Stimulated activated CD8-positive, alpha-beta memory T cell treated with anti-CD3 and anti-CD28 coated beads, Interleukin-4, amount 100 ng/mL, for 4 hours (primary cell): ENCODE measurements at places on chromosomes 3 and 15.

GRCh38 chr15:99249270-99249841, at the start of gene TTC23:
TSS of gene TTC23 (minus strand) at chr15:99249581. CDS start at chr15:99228712, 20,869 bp downstream.
- DNase-seq: no peak

GRCh38 chr3:197367081-197367780, 68.8 kb upstream of the DLG1 start:
- no peak for DNase-seq

DNA sequence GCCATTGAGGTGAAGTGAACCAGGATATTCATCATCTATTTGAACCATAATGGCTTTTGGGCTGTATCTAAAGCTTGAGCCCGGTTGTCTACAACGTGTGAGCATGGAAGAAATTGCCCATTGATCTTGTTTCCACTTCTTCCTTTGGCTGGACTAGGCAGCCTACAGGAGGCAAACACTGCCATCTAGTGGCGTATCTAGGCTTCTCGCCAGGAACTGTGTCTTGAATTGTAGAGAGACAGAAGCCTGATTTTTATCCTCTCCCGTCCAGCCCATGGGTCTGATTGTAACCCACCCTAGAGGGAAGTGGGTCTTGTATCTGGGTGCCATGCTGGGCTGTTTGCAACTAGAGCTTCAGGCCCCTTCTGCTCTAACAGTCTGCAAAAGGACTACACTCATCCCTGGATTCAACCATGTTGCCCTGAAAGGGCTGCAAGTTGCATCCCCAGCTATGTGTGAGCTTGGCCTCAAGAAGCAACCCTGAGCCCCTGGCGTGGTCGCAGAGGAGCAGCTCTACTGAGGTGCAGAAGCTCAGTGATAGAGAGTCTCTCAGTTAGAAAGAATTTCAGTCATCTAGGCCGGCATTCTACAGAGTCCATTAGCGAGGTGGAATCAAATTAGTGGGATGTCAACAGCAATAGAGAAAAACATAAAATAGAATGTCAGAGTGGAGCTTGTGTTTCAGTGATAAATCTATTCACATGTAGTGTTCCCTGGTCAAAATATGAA, 170.2 kb upstream of the UMPS start:
- DNase-seq: peak; percentile 17

DNA sequence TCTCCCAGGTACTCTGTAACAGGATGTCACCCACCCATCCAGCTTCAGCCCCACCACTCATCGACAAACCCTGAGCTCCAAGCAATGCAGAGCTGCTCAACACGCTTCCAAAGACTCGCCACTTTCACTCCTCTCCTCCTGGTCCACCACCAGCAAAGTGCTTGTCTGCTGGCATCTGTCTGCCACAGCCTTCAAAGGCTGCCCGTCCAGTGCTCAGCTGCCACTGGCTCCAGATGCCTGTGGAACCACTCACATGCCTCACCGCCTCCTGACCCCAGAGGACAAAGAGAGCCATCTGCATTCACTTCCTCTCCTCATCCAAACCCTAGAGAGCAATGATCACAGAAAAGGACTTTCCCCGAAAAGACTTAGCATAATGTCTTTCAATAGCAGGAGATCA, 109.5 kb upstream of the OCA2 start:
- no peak for DNase-seq

DNA sequence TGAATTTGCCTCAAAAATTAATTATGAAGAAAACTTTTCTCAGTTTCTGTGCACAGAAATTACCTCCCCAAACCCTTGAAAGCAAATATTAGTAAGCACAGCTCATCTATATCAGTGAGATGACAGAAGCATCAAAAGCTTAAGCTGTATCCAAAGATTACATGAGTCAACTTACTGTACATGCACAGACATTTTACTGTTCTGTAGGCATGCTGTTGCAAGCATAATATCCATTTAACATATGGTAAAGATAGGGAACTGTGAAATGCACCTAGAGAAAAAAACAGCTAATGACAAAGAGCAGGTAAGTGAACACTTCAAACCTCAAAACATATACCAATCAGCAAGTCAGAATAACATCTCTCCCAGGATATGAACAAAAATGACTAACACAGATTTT, 20.9 kb downstream of the SHOX2 start:
- DNase-seq: no peak

- DNase-seq: no peak
Observed at GRCh38 chr15:62940093-62940754, 102.3 kb upstream of the TPM1 start.

DNA sequence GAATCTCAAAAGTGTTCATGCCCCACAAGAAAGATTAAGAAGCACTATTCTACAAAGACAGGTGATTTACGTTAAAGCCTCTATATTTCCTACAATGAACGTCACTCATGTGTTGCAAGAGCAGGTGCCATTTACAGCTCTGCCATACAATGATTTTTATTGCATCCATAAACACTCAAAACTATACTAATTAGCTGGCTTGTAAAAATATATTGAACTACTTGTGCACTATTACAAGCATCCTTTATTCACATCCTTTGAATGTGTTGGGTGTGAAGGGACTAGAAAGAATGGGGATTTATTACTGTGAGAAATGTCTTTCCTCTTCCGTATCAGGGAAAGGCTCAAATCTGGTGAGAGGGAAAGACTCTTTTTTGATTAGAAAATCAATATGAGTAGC, 50.7 kb upstream of the C3orf49 start:
- no peak for DNase-seq

DNA sequence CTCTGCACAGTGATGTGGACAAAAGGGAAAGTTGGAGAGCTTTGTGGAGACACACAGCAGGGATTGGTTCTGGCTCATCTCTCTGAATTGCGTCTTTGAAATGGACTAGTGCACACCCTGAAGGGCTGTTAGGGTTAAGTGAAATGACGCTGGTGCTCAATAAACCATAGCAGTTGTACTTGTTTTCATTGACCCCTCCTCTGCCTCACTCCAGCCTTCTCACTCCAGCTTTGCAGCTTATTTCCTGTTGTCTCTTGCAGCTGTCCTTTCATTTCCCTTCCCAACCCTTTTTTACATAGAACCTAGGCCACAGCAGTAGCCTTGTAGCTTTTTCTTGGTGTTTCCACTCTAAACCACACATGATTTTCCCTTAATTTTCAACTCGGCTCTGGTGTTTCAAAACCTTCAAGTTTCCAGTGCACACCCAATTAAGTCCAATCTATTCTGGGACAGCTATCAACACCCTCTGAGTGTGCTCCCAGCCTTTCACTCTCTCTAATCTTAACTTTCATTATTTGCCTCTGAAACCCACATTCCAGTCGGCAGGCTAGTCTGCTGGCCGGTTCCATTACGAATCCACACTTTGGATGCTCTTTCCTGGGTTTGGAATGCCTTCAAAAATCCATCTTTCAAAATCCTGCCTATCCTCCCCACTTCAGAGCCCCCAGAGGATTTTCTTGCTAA, 6.4 kb downstream of the C3orf52 start:
- DNase-seq: no peak

DNA sequence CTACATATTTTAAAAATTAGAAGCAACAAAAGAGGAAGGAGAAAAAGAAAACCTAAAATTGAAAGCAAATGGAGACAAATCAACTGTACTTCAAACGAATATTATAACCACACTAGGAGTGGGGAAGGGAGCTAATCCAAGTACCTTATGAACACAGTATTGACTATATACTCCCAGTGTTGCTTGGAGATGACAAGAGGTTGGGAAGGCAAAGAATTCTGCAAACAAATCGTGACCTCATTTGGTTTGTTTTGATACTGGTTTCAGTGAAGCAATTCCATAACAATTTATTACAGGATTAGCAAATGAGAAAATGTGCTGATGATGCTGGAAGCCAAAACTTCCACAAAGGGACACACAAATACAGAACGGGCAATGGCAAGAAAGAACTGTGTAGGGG, 268.1 kb downstream of the ULK4 start:
- DNase-seq: no peak

DNA sequence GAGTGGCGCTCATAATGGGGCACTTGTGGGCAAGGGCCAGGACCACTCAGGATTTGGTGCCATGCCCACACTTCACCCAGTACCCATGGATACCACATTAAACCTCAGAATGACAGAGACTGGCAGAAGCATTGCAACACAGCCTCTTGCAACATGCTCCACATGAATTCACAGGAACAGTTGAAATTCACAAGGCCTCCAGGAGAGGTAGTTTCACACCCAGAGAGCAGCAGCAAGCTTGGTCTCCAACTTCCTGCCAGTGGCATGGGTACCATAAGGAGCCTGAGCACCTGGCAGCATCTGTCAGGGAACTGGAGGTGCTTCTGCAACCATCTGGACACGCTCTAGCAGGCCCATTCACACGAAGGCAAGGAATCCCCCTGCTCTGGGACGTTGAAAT, 101.0 kb downstream of the OSBPL10 start:
- DNase-seq: no peak

GRCh38 chr3:10779293-10779805, 36.7 kb upstream of the SLC6A11 start:
- DNase-seq: no peak

GRCh38 chr3:98596541-98597500, 3.4 kb upstream of the CPOX start:
- no peak for DNase-seq

DNA sequence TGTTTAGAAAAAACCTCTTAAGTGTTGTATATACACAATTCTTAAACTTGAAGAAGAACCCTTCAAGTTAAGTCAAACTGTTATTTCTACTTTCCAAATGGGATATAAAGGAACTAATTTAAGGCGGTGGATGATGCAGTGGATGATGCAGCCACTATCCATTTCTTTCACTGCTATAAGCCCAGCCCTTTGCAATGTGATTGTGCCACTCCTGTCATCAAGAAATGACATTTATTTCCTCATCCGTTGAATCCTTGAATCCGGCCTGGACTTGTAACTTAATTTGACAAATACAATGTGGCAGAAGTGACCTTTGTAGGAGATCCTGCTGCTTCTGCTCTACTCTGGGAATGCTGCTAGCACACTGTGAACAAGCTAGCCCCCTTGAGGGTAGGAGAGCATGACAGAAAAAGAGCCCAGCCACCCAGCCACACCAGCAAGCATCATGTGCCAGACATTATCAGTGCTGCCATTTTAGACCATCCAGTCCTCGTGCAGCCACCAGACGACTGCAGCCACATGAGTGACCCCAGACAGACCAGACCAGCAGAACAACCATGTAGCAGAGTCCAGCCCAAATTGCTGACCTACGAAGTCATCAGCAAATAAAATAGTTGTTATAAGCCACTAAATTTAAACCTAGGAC, 47.4 kb downstream of the UACA start:
- no peak for DNase-seq

GRCh38 chr3:143605233-143605950, 242.9 kb downstream of the SLC9A9 start:
- DNase-seq: no peak

DNA sequence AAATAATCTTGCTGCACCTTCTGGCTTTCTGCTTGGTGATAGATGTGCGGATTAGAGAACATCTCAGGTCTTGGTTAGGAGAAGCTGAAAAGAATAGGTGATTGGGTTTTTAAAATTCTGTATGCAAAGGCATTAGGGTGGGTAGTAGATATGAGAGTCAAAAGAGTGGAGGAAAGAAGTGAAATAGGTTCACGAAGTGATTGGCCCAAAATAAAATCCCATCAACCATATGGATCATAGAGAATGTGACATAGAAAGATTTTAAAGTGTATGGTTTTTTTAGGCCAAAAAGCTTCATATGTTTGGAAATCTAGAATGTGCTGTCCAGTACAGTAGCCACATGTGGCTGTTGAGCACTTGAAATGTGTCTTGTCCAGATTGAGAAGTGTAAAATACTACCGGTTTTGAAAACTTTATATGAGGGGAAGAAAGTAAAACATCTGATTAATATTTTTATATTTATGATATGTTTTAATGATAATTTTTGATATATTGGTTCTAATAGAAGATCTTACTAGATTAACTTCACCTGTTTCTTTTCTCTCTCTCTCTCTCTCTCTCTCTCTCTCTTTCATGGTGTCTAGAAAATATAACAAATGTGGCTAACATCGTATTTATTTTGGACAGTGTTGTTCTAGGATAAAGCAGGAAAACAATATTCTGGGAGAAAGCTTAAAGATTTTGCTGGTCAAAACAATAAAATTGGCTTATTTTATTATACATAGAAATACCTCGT, 2.9 kb downstream of the MBNL1 start:
- no peak for DNase-seq

DNA sequence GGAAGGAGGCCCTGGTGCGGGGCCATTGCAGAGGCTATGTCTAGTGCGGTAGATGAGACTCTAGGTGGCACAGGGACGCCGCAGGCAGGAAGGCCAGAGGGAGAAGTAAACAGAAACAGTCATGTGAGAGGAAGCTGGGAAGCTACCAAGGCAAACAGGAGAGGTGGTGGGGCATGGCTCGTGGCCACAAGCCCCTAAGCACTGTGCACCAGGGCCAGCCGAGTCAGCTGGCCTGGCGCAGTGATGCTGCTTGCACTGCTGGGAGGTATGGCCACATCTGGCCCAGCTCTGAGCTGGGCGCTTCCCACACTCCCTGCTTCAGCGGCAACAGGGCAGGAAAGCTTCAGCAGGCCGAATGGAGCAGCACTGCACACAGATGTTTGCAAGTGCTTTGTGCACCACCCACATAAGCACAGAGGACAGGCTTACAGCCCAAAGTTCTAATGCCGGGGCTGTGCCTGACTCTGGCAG, 76.6 kb downstream of the SRGAP3 start:
- DNase-seq: no peak

- DNase-seq: no peak
Observed at GRCh38 chr3:108004647-108005046, 86.2 kb downstream of the CD47 start.

DNA sequence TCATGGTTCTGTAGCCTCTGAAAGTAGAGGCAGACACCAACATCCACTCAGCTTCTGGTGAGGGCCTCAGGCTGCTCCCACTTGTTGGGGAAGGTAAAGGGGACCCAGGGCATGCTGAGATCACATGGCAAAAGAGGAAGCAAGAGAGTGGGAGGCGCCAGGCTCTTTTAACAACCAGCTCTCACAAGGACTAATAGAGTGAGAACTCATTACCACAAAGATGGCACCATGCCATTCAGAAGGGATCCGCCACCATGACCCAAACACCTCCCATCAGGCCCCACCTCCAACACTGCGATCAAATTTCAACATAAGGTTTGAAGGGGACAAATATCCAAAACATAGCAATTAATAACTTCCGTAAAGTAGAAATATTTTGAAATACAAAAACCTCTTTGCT, 192.3 kb downstream of the OCA2 start:
- no peak for DNase-seq

DNA sequence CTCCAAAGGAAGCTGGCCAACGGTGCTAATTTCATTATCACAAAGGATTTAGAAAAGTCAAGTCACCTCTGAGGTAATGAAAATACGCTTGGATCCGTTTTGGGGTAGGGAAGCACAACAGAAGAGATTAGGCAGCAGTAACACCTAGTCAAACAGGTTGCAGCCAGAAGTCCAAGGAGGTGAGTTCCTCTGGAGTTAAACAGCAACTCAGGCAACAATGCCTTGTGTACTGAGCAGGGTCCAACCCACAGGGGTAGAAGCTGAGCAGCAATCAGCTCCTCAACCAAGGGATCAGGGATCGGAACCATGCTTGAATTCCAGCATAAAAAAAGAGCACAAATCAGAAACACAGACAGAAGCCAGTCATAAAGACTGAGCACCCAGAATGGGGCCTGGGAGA, 88.1 kb upstream of the SPRED1 start:
- DNase-seq: no peak

- DNase-seq: no peak
Observed at GRCh38 chr3:140501770-140502364, 176.0 kb upstream of the TRIM42 start.

GRCh38 chr3:73868688-73869315, 244.1 kb upstream of the PDZRN3 start:
- no peak for DNase-seq

- no peak for DNase-seq
Observed at GRCh38 chr3:54358969-54359694, 236.8 kb downstream of the CACNA2D3 start.

GRCh38 chr3:61829722-61830350, 268.5 kb downstream of the PTPRG start:
- DNase-seq: no peak
